ENCODE measurements at places on chromosomes 7 and 10. TPM values are rescaled to one million over a fixed set of nuclear protein-coding genes. Genes with fewer than 3 reads are reported as not detected.
A peak's percentile ranks its signal among the peaks of the same experiment; 100 is the strongest.

DNA sequence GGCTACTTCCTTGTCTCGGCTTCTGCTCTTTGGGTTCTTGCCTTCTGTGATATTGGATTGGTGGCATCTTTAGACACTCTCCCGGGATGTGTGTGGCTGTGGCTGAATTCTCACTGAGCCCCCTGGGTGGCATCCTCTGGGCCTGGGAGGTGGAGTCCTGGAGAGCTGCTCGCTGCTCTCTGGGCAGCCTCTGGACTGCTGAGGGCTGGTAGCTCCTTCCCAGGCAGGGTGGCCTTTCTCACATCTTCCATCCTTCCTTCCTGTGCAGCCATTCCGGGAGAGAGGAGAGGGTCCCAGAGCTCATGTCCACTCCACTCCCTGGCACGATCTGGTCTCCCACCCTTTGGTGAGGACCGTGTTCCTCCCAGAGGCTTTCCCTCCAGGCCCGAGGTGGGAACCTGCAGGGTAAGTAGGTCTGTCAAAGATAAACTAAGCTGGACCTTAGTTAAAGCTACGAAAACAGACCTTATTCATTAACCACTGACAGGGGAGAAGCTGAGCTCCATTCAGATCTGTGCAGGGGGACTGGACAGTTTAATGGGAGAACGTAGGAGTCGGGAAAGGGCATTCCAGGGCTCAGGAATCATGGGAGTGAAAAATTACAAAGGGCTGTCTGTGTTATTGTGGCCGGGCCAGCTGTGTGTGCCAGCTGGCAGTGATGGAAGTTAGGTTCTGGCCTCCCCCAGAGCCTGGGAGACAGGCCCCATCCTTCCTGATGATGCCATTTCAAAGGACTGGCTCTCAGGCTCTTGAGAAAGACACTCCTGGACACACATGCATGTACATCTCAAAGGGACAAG lies 8.7 kb downstream of the ATP6V0E2 start:
- DNase-seq: peak; percentile 45

- no peak for DNase-seq
These were observed 2.7 kb upstream of the SYPL1 start for GRCh38 chr7:106114716-106115383.

Gene SPDYE6
- not detected for total RNA-seq

Gene TNKS2
- total RNA-seq: 31.6 TPM

- DNase-seq: no peak
These were observed 30.2 kb downstream of the WDR86 start for GRCh38 chr7:151379534-151380198.

GRCh38 chr10:100996678-100997359 lies 2.8 kb upstream of the LZTS2 start:
- peak; percentile 68 for DNase-seq

DNA sequence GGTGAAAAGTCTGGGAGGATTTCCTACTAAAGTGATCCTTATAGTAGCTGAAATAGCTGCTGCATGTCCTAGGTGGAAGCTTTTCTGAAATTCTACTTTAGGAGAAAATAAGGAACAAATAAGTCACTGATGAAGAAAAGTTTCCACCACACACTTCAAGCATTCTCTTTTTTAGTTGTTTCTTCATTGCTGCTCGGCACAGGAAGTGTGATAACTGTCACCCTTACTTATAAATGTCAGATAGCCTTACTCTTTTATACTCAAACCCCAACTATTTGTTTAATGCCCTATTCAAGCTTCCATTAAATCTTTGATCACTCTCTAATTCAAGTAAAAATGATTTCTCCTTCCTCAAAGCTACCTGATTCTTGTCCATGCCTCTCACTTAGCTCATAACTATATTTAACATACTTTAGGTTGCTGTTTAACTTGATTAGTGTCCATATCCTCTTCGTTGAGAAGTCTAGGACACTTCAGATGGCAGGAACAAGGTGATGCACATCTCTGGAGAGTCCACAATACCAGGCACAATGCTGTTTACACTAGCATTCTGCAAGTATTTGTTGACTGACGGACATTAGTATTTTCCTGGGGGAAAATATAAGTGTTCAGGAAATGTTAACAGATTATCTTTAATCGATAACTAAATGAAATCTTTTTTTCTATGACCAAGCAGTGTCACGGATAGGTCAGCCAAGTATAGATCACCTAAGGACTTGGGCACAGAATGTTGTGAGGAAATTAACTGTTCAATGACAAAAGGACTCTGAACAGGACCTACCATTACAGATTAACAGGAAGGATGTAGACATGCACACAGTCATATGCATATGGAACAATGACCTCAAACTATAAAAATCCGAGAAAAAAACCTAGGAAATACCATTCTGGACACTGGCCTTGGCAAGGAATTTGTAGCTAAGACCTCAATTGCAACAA lies 67.4 kb downstream of the ZNF438 start:
- no peak for DNase-seq
